ENCODE measurements at places on chromosomes 12 and 14. TPM values are rescaled to one million over a fixed set of nuclear protein-coding genes. Genes with fewer than 3 reads are reported as not detected.

NAV3 gene
- total RNA-seq: 10.8 TPM

ABCD4 gene
- total RNA-seq: 37.0 TPM

DNA sequence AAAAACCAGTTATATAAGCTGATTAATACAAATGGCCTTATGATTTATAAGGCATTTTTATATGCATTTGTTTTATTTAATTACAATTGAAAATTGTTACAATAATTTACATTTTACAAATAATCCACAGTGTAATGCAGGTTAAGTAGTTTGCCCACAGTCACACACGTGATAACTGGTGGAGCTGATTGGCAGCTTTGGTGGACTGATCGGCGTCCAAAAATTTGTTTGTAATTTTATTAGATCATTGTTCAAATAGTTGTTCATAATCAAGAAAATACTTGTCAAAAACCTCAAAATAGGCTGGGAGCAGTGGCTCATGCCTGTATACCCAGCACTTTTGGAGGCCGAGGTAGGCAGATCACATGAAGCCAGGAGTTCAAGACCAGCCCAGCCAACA, 59.7 kb downstream of the AEBP2 start:
- H3K4me3 ChIP-seq: no peak overlapping the region
- no peak for DNase-seq
- peaks cover 9% of the 10 kb centered on the region for H3K4me1 ChIP-seq

DNA sequence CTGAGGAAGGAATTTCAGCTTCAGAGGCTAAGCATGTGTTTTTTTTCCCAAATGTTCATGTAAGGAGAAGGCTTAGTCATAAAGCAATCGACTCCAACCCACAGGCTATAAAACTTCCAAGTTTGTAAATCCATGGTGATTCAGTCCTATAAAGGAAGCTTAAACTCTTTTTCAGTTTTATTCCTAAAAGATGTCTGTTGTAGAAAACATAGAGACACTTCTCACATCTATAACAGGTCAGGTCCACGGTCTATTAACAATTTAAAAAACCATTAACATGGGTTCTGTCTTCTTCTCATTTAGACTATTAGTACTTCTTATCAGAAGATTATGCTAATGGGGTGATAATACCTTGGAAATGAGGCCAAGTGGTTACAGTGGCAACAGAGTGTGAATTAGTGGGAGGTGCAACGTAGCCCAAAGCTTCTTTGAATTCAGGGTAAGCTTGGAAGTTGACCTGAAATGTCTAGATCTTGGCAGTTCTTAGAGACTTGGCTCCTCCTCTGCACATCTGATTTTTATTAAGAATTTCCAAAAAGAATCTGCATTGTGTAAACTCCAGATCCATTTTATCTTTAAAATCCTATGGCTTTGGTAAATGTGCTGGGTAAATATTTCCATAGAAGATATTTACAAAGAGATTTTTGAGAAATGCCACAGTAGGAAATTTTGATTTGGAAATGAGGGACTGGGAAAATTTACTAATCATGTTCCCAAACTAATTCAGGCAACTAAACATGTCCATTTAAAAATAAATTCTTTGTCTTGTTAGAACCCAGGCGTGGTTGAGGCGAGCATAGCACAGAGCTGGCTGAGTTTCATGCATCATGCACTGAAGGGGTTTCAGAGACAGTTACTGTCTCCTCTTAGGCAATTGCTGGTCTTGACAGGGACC, 86.4 kb downstream of the EML1 start:
- H3K36me3 ChIP-seq: no peaks in the 10 kb centered on the region
- peak overlapping the region; percentile 55 for H3K27ac ChIP-seq
- H3K4me1 ChIP-seq: no peaks in the 10 kb centered on the region
- no peak overlapping the region for H3K4me3 ChIP-seq
- no peak for DNase-seq
- H3K27me3 ChIP-seq: no peaks in the 10 kb centered on the region

DNA sequence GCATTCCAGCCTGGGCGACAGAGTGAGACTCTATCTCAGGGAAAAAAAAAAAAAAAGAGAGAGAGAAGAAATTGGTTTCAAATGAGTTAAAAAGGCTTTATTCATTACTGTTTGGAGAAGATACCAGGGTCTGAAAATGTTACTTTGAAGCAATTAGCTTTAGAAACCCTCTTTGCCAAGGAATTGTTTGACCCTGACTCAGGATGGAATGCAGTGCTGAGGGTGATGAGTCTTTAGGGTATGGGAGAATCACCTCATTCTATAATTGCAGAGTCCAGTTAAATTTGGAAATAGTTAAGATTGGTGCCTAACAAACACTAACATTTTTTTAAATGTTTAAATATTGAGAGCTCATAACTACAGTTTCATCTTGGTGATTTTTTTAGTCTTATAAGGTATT, 13.3 kb downstream of the RAP1B start:
- H3K4me1 ChIP-seq: peaks cover 28% of the 10 kb centered on the region
- H3K27ac ChIP-seq: no peak overlapping the region
- no peak overlapping the region for H3K4me3 ChIP-seq
- no peaks in the 10 kb centered on the region for H3K27me3 ChIP-seq
- no peak for DNase-seq
- H3K36me3 ChIP-seq: peaks cover 28% of the 10 kb centered on the region

SLC5A8 gene
- 5.5 TPM for total RNA-seq

DNA sequence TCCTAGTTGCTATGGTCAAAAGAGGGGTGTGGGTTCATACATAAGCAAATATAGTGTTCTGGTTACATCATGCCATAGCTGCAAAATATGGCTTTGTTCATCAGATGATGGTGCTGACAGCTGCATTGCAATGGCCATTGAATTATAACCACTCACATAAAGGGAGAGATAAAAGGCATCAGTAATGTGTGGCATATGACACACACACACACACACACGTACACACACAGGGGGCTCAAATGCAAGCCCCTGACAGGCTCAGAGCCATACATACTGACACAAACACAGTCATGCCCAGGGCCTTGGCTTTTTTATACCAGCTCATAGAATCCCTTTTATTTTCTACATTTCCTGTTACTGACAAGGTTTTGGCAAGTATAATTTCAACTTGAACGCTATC, 698.9 kb downstream of the BCL11B start:
- no peaks in the 10 kb centered on the region for H3K27me3 ChIP-seq
- no peak for DNase-seq
- H3K4me1 ChIP-seq: no peaks in the 10 kb centered on the region
- no peaks in the 10 kb centered on the region for H3K36me3 ChIP-seq
- no peak overlapping the region for H3K4me3 ChIP-seq

SLCO1B1 gene
- not detected for total RNA-seq

GRCh38 chr12:58174316-58174715, 232.9 kb downstream of the ATP23 start:
- no peak for DNase-seq
- no peaks in the 10 kb centered on the region for H3K4me1 ChIP-seq
- no peak overlapping the region for H3K4me3 ChIP-seq
- H3K36me3 ChIP-seq: no peaks in the 10 kb centered on the region
- no peak overlapping the region for H3K27ac ChIP-seq

DNA sequence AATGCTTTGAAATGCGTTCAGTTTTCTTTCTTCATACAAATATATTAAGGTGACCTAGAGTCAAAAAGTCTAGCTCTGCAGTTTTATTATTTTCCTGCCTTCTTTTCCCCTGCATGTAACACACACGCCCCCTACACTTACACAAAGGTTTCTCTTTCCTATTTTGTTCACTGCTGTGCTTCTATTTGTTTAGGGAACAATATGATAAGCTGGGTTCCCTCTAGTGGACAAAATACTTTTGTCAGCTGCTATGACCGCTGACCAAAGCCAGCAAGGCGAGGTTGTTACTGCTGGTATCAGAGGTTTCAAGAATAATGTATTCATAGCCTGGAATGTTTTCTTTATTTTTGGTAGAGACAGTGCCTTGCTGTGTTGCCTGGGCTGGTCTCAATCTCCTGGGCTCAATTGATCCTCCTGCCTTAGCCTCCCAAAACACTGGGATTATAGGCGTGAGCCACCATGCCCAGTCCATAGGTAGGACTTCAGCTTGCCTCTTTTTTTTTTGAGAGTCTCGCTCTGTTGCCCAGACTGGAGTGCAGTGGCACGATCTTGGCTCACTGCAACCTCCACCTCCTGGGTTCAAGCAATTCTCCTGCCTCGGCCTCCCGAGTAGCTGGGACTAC, 33.4 kb downstream of the FNTB start:
- DNase-seq: peak; percentile 36
- no peak overlapping the region for H3K27ac ChIP-seq
- H3K36me3 ChIP-seq: no peaks in the 10 kb centered on the region
- H3K27me3 ChIP-seq: no peaks in the 10 kb centered on the region

APAF1 gene
- 21.1 TPM for total RNA-seq

SERPINA3 gene
- total RNA-seq: 198 TPM

DNA sequence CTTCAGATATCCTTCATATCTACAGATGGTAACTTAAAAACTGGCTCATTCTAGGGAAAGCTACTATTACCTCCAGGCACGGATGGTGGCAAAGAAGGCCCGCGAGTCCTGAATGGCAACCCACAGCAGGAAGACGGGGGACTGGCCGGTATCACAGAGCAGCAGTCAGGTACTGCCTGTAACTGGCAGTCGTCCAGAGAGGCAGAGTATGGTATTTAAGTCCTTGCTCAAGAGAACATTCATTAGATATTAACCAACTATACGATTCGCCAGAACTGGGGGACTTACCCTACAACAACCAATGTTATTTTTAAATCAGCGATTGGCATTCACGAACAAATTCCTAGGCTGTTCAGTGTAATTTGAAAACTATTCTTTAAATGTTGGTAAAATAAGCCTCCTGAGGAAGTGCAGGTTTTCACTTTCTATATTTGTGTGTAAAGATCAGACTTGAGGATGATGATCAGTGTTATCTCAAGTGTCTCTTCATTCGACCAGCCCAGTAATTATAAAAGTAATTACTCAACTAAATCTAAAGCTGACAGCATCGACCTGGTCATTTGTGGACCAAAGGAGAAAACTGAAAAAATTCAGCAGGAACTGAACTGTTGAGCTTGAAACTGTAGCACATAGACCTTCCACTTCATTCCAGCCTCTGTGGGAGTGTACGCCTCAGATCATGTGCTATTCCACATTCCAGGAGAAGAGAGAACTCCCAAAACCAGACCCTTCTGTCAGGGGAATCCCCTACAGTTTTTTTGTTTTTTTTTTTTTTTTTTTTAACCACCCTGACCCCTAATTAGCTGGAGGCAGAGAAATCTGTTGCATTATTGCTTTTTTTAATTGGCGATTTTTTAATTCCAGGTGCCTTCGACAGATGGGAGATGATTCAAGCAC, 75.6 kb downstream of the ESR2 start:
- H3K36me3 ChIP-seq: peaks cover 94% of the 10 kb centered on the region
- H3K27me3 ChIP-seq: no peaks in the 10 kb centered on the region
- H3K4me3 ChIP-seq: no peak overlapping the region
- no peaks in the 10 kb centered on the region for H3K4me1 ChIP-seq
- DNase-seq: peak; percentile 46

PKP2 gene
- total RNA-seq: 2.2 TPM

PHETA1 gene
- 20.5 TPM for total RNA-seq

NID2 gene
- total RNA-seq: 30.7 TPM

RPL10L gene
- not detected for total RNA-seq

PTPRQ gene
- 0.79 TPM for total RNA-seq

EFCAB11 gene
- total RNA-seq: 5.3 TPM

LRRC10 gene
- not detected for total RNA-seq

OTX2 gene
- total RNA-seq: not detected

MIPOL1 gene
- total RNA-seq: 10.4 TPM

FOXG1 gene
- not detected for total RNA-seq

GRCh38 chr12:93139028-93139665, 210.1 kb upstream of the EEA1 start:
- no peak for DNase-seq
- H3K36me3 ChIP-seq: no peaks in the 10 kb centered on the region
- H3K27me3 ChIP-seq: no peaks in the 10 kb centered on the region
- no peak overlapping the region for H3K4me3 ChIP-seq
- peaks cover 9% of the 10 kb centered on the region for H3K4me1 ChIP-seq

DNA sequence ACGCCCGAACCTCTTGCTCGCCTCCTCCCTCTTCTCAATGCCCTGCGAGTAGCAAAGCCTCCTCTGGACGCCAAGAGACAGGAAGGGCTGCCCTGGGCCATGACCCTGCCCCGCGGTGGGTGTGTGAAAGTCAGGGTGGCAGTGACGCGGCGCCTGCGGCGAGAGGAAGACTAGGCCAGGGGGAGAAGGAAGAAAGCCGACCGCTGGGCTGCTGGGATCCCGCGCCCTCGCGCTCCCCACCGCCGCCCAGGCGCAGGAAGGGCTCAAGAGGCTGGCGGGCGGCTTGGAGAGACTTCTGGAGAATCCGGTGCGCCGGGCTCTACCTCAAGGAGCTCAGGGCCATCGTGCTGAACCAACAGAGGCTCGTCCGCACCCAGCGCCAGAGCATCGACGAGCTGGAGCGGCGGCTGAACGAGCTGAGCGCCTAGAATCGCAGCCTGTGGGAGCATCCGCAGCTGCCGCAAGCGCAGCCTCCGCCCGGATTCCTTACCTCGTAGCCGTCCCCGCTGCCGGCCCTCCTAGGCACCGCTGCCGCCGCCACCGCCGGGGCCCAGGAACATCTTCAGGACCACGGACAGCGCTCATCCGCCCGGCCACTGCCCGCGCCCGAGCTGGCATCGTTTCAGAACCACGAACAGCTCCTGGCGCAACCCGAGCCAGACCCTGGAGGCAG, 105.0 kb upstream of the PRB2 start:
- H3K36me3 ChIP-seq: no peaks in the 10 kb centered on the region
- DNase-seq: peak; percentile 91
- H3K4me1 ChIP-seq: no peaks in the 10 kb centered on the region
- H3K27ac ChIP-seq: no peak overlapping the region

GRCh38 chr12:3137268-3137781, 60.1 kb downstream of the TSPAN9 start:
- H3K27ac ChIP-seq: no peak overlapping the region
- DNase-seq: no peak
- no peak overlapping the region for H3K4me3 ChIP-seq

DNA sequence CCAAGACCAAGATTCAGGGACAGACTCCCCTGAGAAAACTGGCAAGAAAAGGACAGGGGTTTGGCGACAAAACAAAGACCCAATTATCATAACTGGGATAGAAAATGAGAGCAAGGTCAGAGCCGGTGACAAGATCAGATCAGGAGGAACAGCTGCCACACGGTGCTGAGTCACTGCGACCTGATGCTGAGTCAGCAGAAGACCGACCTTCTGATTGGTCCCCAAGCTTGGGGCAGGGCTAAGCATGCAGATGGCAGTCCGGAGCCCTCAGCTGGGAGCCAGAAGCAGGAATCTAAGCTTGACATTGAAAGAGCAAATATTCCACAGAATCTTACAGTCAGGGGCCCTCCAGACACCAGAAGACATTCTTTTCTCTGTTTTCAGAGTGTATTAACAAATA, 19.1 kb upstream of the ARMH4 start:
- H3K27me3 ChIP-seq: peaks cover 5% of the 10 kb centered on the region
- H3K4me3 ChIP-seq: no peak overlapping the region
- H3K4me1 ChIP-seq: no peaks in the 10 kb centered on the region

DNA sequence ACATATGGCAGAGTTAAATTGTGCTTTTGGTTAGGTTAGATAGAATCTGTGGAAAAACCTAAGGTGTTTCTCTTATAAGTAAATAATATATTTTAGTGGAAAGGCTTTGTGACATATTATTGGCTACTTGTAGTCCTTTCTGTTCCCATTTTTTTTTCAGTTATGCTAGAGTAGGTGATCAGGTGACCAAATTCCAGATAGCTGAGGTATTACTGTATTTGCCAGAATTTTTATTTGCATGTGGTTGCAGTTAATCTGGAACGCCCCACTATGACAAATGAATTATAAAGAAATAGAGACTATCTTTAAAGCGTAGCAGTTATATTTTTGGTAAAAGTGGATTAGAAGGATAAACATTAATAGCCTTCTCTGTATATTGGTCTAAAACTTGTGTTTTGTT, 52.0 kb downstream of the ARHGAP5 start:
- no peaks in the 10 kb centered on the region for H3K4me1 ChIP-seq
- no peak overlapping the region for H3K27ac ChIP-seq
- H3K4me3 ChIP-seq: no peak overlapping the region
- H3K36me3 ChIP-seq: peaks cover 6% of the 10 kb centered on the region
- DNase-seq: no peak

GRCh38 chr14:93089521-93090269, 26.0 kb downstream of the ITPK1 start:
- H3K27me3 ChIP-seq: no peaks in the 10 kb centered on the region
- H3K4me3 ChIP-seq: no peak overlapping the region

Measured in left lung (tissue), 14 donors.